ENCODE measurements at places on chromosomes 1 and 21. TPM values are rescaled to one million over a fixed set of nuclear protein-coding genes. Genes with fewer than 3 reads are reported as not detected.

Gene TENT5C
- total RNA-seq: 36.3 TPM

Gene ARHGAP30
- 198 TPM for total RNA-seq

Gene RNASEL
- total RNA-seq: 3.9 TPM

Gene SLC25A34
- 2.5 TPM for total RNA-seq

Gene HHIPL2
- 0.56 TPM for total RNA-seq

Gene AKNAD1
- total RNA-seq: not detected

Gene ELK4
- 72.8 TPM for total RNA-seq

Gene TRIM46
- total RNA-seq: 9.8 TPM

Gene TIAM1
- total RNA-seq: 63.7 TPM

DNA sequence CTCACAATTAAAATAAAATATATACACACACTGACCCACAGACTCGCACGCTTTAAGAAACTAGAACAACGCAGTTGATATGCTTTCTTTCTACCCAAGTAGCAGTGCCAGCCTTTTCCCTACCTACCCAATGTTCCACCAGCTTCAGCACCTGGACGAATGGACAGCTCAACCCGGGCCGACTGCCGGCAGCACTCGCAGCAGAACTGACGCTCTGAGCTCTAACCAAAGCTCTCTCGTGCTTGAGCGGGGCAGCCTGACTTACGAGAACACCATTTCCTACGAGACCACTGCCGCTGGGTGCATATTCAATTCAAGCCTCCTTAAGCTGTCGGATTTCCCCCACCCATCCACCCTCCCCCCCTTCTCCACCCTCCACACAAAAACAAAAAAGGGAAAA lies 127.4 kb upstream of the DPYD start:
- peak overlapping the region; percentile 69 for H3K4me3 ChIP-seq
- H3K36me3 ChIP-seq: no peaks in the 10 kb centered on the region
- no peak overlapping the region for H3K27ac ChIP-seq
- H3K27me3 ChIP-seq: peaks cover 88% of the 10 kb centered on the region

GRCh38 chr1:245292553-245292952 lies 137.8 kb downstream of the KIF26B start:
- H3K27me3 ChIP-seq: no peaks in the 10 kb centered on the region
- no peak for DNase-seq
- H3K4me3 ChIP-seq: no peak overlapping the region
- H3K27ac ChIP-seq: no peak overlapping the region

- H3K27me3 ChIP-seq: no peaks in the 10 kb centered on the region
- H3K36me3 ChIP-seq: no peaks in the 10 kb centered on the region
- DNase-seq: no peak
- no peak overlapping the region for H3K27ac ChIP-seq
- H3K4me1 ChIP-seq: peaks cover 66% of the 10 kb centered on the region
Measured at GRCh38 chr1:198560161-198560560, 19.7 kb upstream of the ATP6V1G3 start.

DNA sequence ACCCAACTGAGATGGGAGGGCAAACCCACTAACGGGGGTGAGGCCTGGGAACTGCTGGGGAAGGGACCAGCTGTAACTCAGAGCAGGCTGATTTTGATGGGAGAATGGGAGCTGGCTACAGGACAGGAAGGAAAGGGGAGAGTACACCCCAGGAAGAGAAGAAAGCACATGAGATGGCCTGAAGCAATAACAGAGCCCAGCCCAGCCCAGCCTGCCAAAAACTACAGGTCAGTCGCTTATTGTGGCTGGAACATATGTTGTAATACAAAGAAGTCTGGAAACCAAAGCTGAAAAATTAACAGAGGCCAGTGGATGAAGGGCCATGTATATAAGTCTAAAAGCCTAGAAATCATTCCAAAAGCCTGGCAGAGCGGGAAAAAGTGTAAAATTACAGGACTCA lies 1.6 kb downstream of the ITLN2 start:
- H3K36me3 ChIP-seq: no peaks in the 10 kb centered on the region
- no peak overlapping the region for H3K4me3 ChIP-seq
- no peaks in the 10 kb centered on the region for H3K27me3 ChIP-seq
- H3K4me1 ChIP-seq: peaks cover 7% of the 10 kb centered on the region
- H3K27ac ChIP-seq: no peak overlapping the region

- DNase-seq: no peak
- H3K4me3 ChIP-seq: no peak overlapping the region
- H3K4me1 ChIP-seq: no peaks in the 10 kb centered on the region
- no peaks in the 10 kb centered on the region for H3K36me3 ChIP-seq
- no peaks in the 10 kb centered on the region for H3K27me3 ChIP-seq
Measured at GRCh38 chr1:70092526-70092925, 112.9 kb downstream of the LRRC40 start.

GRCh38 chr1:157969697-157970485 lies 23.6 kb upstream of the KIRREL1 start:
- no peaks in the 10 kb centered on the region for H3K36me3 ChIP-seq
- no peaks in the 10 kb centered on the region for H3K27me3 ChIP-seq
- no peak overlapping the region for H3K27ac ChIP-seq
- H3K4me3 ChIP-seq: no peak overlapping the region
- DNase-seq: no peak
- H3K4me1 ChIP-seq: no peaks in the 10 kb centered on the region

DNA sequence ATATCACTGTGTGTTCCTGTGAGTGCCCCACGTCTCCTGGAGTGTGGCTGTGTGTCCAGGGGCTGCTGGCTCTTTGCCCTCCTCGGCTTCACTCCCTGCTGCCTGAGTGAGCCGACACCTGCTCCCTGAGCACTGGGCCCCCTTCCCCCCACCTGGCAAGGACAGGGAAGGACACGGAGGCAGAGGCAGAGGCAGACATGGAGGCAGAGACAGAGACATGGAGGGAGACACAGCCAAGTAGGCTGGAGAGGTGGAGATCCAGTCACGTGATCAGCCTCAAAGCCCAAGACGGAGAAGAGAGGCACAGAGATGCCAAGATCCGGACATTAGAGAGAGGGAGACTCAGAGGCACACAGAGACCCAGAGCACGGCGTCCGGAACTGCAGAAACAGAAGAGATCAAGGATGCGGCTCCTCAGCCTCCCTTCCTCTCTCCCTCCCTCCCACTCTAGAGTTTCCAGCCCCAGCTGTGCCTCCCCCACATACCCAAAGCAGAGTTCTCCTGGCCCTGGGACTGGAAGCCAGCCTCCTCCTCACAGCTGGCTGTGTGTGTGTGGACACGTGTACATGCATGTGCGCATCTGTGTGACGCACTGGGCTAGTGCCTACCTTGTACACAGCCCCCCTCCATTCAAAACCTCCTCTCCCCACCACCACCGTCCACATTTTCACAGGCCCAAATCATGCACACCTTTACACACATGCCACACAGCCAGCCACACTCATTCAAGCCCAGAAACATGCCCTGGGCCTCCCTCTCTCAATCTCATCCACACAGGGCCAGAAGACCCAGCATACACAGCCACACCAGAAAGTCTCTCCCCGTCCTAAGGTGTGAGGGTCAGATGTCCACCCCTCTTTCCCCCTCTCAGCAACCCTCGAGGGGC lies 39.1 kb upstream of the WASF2 start:
- no peak overlapping the region for H3K27ac ChIP-seq
- DNase-seq: no peak
- H3K27me3 ChIP-seq: no peaks in the 10 kb centered on the region
- H3K4me1 ChIP-seq: peaks cover 55% of the 10 kb centered on the region
- H3K36me3 ChIP-seq: no peaks in the 10 kb centered on the region

- no peak overlapping the region for H3K4me3 ChIP-seq
- H3K36me3 ChIP-seq: peaks cover 11% of the 10 kb centered on the region
- DNase-seq: no peak
- H3K27ac ChIP-seq: peak overlapping the region; percentile 79
Measured at GRCh38 chr1:161172776-161173376, 4.4 kb downstream of the B4GALT3 start.

DNA sequence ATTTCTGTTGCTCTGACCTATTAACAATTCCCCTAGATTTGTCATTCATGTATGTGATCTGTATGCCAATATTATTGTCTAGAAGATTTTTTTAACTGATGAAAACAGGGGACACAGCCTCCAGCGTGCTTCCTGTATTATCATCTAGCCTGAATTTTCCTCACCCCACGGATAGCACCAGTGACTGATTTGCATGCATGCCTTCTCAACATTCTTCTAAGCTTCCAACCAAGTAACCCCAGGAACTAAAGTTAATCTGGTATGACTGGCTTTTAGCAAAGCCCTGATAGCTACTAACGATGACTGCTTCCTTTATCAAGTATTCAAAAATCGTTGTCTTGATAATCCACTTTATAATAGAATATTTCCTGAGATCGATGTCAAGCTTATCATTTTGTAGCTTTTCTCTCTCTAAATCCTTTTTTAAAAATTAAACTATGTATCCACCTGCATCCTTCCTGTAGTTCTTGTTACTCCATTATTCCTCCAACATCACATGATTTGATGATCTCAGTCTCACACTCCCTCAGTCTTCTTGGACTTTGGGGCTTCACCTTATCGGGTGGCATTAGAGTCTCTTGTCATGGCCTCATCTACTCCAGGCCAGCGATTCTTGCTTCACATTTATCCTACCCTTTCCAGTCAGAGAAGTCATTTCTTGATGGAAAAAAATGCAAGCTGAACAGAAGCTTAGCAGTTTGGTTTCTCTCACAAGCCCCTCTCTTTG lies 19.0 kb downstream of the BCAR3 start:
- DNase-seq: no peak
- H3K27me3 ChIP-seq: peaks cover 26% of the 10 kb centered on the region
- H3K4me3 ChIP-seq: no peak overlapping the region
- peaks cover 7% of the 10 kb centered on the region for H3K4me1 ChIP-seq
- H3K36me3 ChIP-seq: no peaks in the 10 kb centered on the region
- no peak overlapping the region for H3K27ac ChIP-seq

DNA sequence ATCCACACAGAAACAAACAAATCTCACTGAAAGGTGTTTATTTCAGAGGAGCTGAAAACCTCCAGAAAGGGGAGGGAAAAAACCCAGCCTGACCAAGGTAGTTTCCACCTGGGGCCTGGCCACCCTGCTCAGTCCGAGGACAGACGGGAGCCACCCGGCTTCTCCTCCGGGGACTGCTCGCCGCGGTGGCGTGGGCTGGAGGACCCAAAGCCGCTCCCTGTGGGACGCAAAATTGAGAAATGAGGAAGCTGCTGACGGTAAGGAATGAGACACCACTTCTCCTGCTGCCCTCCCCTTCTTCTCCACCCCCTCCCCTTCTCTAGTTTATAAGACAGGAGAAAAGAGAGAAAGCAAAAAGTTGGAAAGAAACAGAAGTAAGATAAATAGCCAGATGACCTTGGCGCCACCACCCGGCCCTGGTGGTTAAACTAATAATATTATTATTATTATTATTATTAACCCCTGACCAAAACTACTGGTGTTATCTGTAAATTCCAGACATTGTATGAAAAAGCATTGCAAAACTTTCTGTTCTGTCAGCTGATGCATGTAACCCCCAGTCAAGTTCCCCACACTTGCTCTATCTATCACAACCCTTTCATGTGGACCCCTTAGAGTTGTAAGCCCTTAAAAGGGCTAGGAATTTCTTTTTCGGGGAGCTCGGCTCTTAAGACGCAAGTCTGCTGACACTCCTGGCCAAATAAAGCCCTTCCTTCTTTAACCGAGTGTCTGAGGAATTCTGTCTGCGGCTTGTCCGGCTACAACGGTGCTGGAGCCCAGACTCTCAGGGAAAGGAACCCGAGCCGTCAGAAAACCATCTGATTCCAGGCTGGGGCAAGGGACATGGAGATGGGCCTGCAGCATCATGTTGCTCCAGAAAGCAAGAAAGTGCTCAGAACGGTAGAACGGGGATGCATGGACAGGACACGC lies 12.5 kb downstream of the ITGB2 start:
- H3K27me3 ChIP-seq: no peaks in the 10 kb centered on the region
- peaks cover 20% of the 10 kb centered on the region for H3K36me3 ChIP-seq
- DNase-seq: no peak

- peak overlapping the region; percentile 85 for H3K4me3 ChIP-seq
- H3K4me1 ChIP-seq: peaks cover 46% of the 10 kb centered on the region
- no peaks in the 10 kb centered on the region for H3K27me3 ChIP-seq
- DNase-seq: peak; percentile 91
Measured at GRCh38 chr1:2300851-2301606, 72.9 kb downstream of the SKI start.

DNA sequence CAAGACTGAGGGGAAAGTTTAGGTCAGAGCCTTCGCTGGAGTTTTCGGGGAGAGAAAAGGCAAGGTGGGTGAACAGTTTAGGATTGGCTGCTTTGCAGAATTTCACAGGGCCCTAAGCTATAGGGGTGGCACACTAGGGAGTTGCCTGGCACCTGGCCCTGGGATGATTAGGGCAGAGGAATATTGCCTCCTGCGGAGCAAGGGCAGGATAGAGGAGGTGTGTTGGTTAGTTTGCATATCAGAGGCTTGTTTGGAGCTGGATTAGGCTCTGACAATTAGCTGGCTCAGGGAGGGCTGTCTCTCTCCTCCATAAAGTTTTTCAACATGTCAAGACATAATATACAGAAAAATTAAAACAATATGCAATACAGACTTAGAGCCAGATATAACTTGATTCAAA lies 436.4 kb downstream of the DISC1 start:
- no peaks in the 10 kb centered on the region for H3K36me3 ChIP-seq
- H3K27ac ChIP-seq: no peak overlapping the region
- H3K4me1 ChIP-seq: no peaks in the 10 kb centered on the region
- no peaks in the 10 kb centered on the region for H3K27me3 ChIP-seq

- no peaks in the 10 kb centered on the region for H3K4me1 ChIP-seq
- no peak for DNase-seq
- H3K4me3 ChIP-seq: no peak overlapping the region
- H3K36me3 ChIP-seq: no peaks in the 10 kb centered on the region
Measured at GRCh38 chr1:176330782-176331181, 123.7 kb upstream of the COP1 start.

GRCh38 chr1:19432943-19433718 lies 52.2 kb downstream of the CAPZB start:
- H3K4me1 ChIP-seq: peaks cover 96% of the 10 kb centered on the region
- H3K27me3 ChIP-seq: no peaks in the 10 kb centered on the region
- H3K27ac ChIP-seq: peak overlapping the region; percentile 24
- H3K36me3 ChIP-seq: peaks cover 4% of the 10 kb centered on the region

GRCh38 chr1:21626921-21627339 lies 42.2 kb downstream of the RAP1GAP start:
- no peak for DNase-seq
- no peaks in the 10 kb centered on the region for H3K36me3 ChIP-seq
- H3K4me1 ChIP-seq: no peaks in the 10 kb centered on the region
- peaks cover 12% of the 10 kb centered on the region for H3K27me3 ChIP-seq

GRCh38 chr1:161209790-161210409 lies 5.2 kb upstream of the FCER1G start:
- peaks cover 25% of the 10 kb centered on the region for H3K4me1 ChIP-seq
- H3K27ac ChIP-seq: no peak overlapping the region
- peak; percentile 80 for DNase-seq
- peaks cover 31% of the 10 kb centered on the region for H3K36me3 ChIP-seq

- peak overlapping the region; percentile 46 for H3K27ac ChIP-seq
- DNase-seq: no peak
- H3K4me3 ChIP-seq: peak overlapping the region; percentile 99
- peaks cover 4% of the 10 kb centered on the region for H3K36me3 ChIP-seq
- no peaks in the 10 kb centered on the region for H3K27me3 ChIP-seq
- H3K4me1 ChIP-seq: peaks cover 60% of the 10 kb centered on the region
Measured at GRCh38 chr1:10473145-10473765, 926 bp upstream of the DFFA start.

GRCh38 chr21:40841524-40842196 lies 5.3 kb downstream of the DSCAM start:
- H3K4me3 ChIP-seq: no peak overlapping the region
- H3K36me3 ChIP-seq: no peaks in the 10 kb centered on the region
- no peaks in the 10 kb centered on the region for H3K4me1 ChIP-seq
- no peak overlapping the region for H3K27ac ChIP-seq
- DNase-seq: no peak

- H3K36me3 ChIP-seq: no peaks in the 10 kb centered on the region
- no peak overlapping the region for H3K27ac ChIP-seq
- no peak overlapping the region for H3K4me3 ChIP-seq
- H3K4me1 ChIP-seq: peaks cover 53% of the 10 kb centered on the region
Measured at GRCh38 chr1:54479841-54480524, 68.0 kb upstream of the ACOT11 start.
